Ovary (tissue), 10 donors: ENCODE measurements at places on chromosomes 1 and 21. TPM values are rescaled to one million over a fixed set of nuclear protein-coding genes. Genes with fewer than 3 reads are reported as not detected.

The TAS1R1 gene
- total RNA-seq: 0.33 TPM

DNA sequence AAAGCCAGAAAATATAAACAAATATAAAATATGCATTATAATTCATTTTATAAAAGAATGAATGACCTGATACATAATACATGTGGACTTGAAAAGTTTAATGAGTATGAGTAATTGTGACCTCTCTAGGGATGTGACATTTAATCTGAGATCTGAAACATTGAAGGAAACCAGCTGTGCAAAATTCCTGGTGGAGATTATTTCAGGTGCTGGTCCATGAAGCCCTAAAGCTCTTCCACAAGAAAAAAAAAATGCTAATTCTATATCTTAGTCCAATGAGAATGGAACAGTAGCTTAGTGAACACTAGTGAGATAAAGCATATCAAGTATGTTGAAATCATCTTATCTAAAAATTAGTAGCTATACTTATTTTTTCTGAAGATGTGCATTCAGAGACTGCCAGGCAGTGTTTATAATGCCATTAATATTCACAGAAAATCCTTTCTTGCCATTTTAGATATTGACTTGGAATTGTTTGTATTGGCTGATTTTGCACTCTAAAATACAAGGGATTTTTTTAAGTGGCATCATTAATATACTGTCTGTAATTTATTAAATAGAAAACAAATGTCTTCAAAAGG, 1485.9 kb downstream of the PLA2G4A start:
- no peak for DNase-seq

DNA sequence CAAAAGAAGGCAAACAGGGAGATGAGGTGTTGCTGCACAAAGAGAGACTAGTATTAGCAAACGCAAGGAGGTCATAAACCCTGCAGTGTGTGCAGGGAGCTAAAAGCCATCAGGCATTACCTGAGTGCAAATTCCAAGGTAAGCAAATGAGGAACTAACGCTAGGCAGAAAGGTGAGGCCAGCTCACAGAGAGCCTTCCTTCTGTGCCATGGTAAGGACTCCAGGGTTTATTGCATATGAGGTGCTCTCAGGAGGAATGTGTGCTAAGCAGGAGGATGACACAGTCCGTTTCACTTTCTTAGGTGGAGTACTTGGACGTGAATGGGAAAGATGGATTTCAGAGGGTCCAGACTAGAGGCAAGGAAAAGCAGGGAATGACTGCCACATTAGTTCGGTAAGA, 44.6 kb upstream of the MYBPHL start:
- no peak for DNase-seq

- DNase-seq: no peak
These were observed 26.3 kb upstream of the PTGFR start for GRCh38 chr1:78464449-78464891.

DNA sequence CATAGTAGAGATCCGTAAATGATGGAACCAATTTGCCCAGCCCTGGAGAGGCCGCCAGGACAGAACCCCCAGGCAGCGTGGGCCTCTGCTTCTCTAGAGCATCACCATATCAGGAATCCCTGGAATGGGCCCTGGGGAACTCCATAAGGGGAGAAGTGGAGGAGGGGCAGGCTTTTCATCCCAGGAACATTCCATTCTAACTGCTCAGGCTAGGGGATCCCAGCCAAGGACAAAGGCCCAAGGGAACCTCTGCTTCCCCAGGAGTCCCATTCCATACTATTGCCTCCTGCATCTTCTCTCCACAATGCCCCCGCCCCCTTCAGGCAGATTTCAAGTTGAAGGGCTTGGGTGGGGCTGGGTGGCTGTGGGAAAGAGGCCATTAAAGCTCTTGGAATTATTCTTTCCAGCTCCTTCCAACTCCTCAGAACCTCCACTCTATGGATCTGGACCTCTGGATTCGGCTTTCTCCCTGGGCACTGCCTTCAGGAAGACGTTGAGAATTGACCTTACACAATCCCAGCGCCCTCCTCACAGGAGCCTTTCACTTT, 6.0 kb downstream of the TRNP1 start:
- peak; percentile 76 for DNase-seq

- peak; percentile 42 for DNase-seq
These were observed 25.5 kb upstream of the MTMR11 start for GRCh38 chr1:149962039-149962647.

DNA sequence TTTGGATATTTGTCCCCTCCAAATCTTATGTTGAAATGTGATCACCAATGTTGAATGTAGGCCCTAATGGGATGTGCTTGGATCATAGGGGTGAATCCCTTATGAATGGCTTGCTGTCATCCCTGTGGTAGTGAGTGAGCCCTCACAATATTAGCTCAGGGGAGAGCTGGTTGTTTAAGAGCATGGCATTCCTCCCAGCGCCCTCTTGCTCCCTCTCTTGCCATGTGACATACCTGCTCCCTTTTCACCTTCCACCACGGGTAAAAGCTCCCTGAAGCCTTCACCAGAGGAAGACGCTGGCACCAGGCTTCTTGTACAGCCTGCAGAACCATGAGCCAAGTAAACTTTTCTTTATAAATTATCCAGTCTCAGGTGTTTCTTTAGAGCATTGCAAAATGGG, 305.6 kb downstream of the KCTD3 start:
- DNase-seq: no peak
